Right ventricle myocardium inferior (tissue), 1 donor: ENCODE measurements at places on chromosomes 16 and 17. TPM values are rescaled to one million over a fixed set of nuclear protein-coding genes. Genes with fewer than 3 reads are reported as not detected.

The TMIGD1 gene
- total RNA-seq: not detected

The TP53TG3C gene
- 0.46 TPM for total RNA-seq

The MYH2 gene
- not detected for total RNA-seq

The CLEC10A gene
- 5.4 TPM for total RNA-seq

The TMEM238L gene
- not detected for total RNA-seq

The DNAH17 gene
- not detected for total RNA-seq

The APRT gene
- 45.3 TPM for total RNA-seq

The MPDU1 gene
- 32.0 TPM for total RNA-seq

DNA sequence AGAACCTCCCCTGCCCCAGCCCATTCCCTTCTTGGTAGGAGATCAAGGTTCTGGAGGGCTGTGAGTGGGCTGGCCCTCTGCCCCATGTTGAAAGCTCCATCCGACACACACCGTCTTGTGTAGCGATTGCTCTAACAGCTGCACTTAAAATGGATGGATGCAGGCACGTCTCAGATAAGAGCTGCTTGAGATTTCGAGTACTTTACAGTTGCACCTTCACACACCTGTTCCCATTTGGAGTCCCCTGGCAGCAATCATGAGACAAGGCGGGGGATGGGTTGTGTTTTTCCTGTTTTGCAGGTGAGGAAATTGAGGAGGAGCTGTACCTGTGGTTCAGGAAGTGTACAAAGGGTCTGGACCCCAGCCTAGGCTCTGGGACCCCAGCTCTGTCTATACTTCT lies 25.6 kb upstream of the TAC4 start:
- no peak for DNase-seq

DNA sequence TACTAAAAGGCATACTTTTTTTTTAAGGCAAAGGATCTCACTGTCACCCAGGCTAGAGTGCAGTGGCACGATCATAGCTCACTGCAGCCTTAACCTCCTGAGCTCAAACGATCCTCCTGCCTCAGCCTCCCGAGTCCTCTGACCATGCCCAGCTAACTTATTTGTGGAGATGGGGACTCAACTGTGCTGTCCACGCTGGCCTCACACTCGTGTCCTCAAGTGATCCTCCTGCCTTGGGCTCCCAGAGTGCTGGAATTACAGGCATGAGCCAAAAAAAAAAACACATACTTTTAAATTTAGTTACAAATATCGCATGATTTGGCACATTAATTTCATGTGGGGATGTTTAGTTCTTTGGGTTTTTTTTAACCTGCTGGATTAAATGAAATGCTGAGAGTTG lies 207.7 kb upstream of the CHMP6 start:
- DNase-seq: no peak

GRCh38 chr17:58248955-58249269 lies 10.5 kb downstream of the LPO start:
- no peak for DNase-seq

- no peak for DNase-seq
Measured at GRCh38 chr16:15650698-15651171, 690 bp downstream of the NDE1 start.

- DNase-seq: no peak
Measured at GRCh38 chr17:80716986-80717719, 172.5 kb downstream of the RPTOR start.

DNA sequence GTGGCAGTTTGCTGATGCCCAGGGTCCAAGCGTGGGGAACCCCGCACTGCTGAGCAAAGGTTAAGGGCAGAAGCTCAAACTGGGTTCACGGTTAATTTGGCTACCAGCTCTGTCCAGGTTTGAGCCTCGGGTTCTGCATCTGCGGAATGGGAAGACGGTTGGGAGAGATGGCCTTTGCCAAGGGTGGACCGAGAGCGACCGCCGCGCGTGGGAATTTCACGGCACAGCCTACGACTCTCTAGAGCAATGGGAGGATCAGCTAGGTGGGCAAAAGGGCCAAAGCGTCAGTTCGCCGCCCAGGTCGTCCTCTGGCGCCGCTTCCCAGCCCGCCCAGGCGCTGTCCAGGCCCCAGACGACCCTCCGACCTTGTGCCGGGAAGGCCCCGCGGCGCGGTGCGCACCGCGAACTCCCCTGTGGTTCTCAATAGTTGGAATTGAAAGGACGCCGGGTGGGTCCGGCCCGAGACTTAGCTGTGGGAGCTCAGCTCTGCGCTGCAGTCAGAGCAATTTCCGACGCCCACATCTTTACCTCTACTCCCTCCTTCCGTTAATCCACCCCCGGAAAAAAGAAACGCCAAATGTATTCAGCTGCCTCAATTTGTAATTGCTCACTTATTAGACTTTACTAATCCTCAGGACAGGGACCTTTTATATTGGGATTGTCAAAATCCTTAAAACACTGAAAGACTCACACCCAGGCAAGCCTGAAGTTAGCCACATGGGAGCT lies 2.5 kb upstream of the HS3ST3B1 start:
- DNase-seq: no peak

DNA sequence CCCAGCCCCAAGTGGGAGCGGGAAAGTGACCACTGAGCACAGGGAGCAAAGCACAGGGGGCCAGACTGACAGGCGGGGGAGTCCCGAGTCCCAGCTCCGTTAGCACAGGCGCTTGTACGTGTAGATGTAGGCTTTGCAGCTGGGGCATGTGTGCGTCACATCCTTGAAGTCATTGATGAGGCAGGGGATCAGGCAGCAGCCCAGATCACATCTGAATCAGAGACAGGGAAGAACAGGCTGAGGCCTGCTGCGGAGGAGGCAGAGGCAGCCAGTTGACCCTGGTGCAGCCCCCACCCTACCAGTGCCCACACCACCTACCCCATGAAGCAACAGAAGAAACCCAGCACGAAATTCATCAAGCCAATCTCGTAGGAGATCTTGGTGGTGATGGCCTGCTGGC lies 26.1 kb downstream of the CDIP1 start:
- no peak for DNase-seq

GRCh38 chr16:22388101-22388644 lies 13.8 kb upstream of the CDR2 start:
- DNase-seq: no peak

DNA sequence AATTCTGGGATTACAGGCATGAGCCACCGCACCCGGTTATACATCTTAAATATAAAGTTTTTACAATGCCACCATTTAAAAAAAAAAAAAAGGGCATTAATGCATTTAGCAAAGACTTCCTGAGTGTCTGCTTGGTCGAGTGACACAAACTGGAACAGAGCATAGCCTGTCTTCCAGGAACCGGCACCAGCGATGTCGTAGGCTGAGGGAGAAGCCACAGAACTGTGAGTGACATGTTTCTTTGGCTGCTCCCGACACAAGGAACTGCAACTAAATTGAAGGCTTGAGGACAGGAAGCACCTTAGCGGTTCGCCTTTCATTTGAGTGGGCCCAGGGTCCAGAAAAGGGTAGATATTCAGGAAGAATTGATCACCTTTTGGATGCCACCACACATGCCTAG lies 717.8 kb downstream of the MAF start:
- DNase-seq: no peak

DNA sequence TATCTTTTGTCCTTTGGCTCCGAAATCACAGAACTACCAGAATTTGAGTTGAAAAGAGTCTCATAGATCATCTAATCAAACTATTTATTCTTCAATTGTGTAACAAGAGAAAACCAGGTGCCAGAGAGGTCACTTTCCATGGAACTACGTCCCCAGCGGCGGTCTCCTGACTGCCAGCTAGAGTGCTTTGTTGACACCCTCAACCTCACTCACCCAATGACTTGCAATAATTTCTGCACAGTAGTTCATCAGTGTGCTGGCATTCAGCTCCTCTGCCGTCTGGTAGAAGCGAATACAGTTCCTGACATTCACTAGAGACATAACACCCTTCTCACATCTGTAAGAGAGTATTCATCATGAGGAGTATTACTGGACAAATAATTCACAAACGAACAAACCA lies 54.2 kb downstream of the ANKFY1 start:
- DNase-seq: no peak

- DNase-seq: no peak
Measured at GRCh38 chr16:27240948-27241531, 27.5 kb downstream of the NSMCE1 start.

- DNase-seq: no peak
Measured at GRCh38 chr16:78220571-78220970, 121.1 kb downstream of the WWOX start.

GRCh38 chr17:19759568-19760549 lies 11.8 kb upstream of the ALDH3A1 start:
- no peak for DNase-seq

GRCh38 chr17:28745786-28746411 lies 2.1 kb downstream of the TRAF4 start:
- DNase-seq: no peak

GRCh38 chr17:34133350-34133749 lies 121.7 kb upstream of the CCL2 start:
- peak; percentile 62 for DNase-seq
